Effector CD4-positive, alpha-beta T cell (primary cell): ENCODE measurements at places on chromosomes 1 and 21.

GRCh38 chr1:91617285-91617765 lies 116.7 kb downstream of the CDC7 start:
- DNase-seq = no peak

GRCh38 chr1:177784936-177785335 lies 184.9 kb downstream of the SEC16B start:
- no peak for DNase-seq

GRCh38 chr1:12083766-12084165 lies 20.7 kb downstream of the TNFRSF8 start:
- DNase-seq = no peak

- DNase-seq = no peak
These were observed 7.6 kb downstream of the NHLH1 start for GRCh38 chr1:160374306-160375110.

DNA sequence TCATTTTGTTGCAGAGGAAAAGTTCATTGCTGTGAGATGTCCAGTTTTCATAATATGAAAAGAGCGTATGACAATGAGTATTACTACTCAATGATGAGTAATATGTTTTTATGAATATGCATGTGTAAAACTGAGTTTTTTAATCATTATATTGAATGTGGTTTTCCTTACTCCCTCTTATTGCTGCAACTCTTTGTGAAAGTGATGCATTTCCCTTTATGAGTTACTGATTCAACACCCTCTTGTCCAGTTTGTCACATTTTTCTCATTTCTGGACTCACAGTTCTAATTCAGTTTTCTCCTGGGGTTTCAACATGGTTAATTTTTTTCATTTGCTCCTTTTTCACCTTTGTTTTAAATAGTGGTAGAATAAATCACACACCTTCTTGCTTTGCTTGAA lies 35.2 kb upstream of the KCNJ15 start:
- DNase-seq = no peak

DNA sequence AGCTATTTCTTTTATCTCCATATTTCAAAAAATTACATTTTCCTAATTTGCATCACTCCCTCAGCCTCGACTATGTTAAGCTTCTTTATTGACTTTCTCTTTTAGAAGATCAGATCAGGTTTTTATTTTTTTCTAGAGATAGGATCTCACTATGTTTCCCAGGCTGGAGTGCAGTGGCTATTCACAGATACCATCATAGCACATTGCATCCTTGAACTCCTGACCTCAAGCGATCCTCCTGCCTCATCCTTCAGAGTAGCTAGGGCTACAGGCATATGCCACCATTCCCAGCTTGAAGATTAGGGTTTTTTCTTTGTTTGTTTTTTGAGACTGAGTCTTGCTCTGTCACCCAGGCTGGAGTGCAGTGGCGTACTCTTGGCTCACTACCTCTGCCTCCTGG lies 20.1 kb downstream of the UCK2 start:
- DNase-seq = no peak
